Inflammatory macrophage treated with lipopolysaccharide for 4 hours (primary cell): ENCODE measurements at places on chromosomes 12 and 14.

GRCh38 chr12:128114485-128114884, 152.5 kb upstream of the TMEM132C start:
- DNase-seq: no peak

DNA sequence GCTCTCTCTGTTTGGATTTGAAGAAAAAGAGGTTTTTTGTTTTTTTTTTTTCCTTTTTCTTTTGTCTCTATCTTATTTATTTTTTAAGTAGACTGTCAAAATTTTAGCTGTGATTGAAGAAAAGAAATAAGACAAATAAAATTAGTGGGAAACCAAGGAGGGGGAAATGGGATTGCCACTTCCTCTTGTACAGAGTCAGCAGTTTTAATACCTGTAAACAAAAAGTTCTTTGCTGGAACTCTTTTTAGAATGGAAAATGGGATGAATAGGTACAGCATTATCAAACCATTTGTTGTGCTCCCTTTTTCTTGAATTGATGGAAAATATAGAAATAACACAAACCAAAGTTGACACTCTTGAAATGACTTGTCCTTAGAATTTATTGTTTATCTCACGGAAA, 680.7 kb downstream of the DIO2 start:
- no peak for DNase-seq

- DNase-seq: no peak
Measured at GRCh38 chr12:94095618-94096017, 52.8 kb upstream of the PLXNC1 start.

DNA sequence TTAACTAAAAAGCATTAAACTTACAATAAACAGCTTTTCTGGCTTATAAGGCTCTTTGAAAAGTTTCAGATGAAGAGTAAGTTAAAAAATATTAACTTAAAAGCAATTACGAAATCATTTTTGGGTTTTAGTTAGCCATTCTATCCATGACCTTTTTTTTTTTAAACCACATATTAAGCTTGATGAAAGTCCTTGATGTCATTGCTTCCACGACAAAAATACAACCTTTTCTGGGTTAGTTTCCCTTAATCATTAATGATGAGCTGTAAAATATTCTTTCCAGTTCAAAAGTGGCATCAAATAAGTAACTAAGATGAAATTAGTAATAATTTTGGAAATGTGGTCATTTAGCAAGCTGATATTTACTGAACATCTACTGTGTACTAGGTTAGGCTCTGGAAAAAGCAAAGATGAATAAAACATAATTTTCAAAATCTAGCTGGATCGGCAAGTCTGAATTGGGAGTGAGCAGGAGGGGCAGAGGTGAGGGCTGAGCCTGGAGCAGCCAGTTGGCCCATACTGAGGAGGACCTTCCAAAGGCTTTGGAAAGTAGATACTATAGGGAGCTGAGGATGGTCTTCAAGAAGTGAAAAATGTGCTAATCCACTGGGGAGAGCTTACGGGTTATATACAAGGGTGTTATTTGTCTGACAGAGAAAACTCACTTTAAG, 345.2 kb downstream of the ZFP36L1 start:
- no peak for DNase-seq

- DNase-seq: no peak
Measured at GRCh38 chr12:103955811-103956508, 9.7 kb upstream of the TDG start.
